MCF 10A (cell line): ENCODE measurements at places on chromosomes 11 and 22. TPM values are rescaled to one million over a fixed set of nuclear protein-coding genes. Genes with fewer than 3 reads are reported as not detected.

LARGE2 gene
- total RNA-seq = 0.52 and 0.91 TPM in 2 replicates

FAM89B gene
- total RNA-seq = 16.7 and 21.6 TPM in 2 replicates

GP1BB gene
- total RNA-seq = 0.37 and 0.83 TPM in 2 replicates

IGF2 gene
- 0.29 and 0.35 TPM in 2 replicates for total RNA-seq

C11orf97 gene
- total RNA-seq = not detected in 2 replicates

DNA sequence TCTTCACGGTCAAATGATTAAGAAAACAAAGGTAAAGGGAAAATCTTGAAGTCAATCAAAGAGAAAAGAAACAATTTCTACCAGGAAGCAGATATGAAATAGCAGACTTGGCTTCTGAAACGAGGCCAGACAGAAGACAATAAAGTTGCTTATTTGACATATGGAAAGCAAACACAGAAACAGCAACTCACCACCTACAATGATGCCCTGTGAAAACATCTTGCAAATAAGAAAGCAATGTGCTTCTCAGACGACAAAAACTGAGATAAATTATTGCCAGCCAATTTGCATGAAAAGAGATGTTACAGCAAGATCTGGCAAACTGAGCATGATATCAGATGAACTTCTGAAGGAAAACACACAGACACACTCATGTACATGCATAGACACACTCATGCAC, 45.9 kb upstream of the CTSC start:
- no peak for DNase-seq

DNA sequence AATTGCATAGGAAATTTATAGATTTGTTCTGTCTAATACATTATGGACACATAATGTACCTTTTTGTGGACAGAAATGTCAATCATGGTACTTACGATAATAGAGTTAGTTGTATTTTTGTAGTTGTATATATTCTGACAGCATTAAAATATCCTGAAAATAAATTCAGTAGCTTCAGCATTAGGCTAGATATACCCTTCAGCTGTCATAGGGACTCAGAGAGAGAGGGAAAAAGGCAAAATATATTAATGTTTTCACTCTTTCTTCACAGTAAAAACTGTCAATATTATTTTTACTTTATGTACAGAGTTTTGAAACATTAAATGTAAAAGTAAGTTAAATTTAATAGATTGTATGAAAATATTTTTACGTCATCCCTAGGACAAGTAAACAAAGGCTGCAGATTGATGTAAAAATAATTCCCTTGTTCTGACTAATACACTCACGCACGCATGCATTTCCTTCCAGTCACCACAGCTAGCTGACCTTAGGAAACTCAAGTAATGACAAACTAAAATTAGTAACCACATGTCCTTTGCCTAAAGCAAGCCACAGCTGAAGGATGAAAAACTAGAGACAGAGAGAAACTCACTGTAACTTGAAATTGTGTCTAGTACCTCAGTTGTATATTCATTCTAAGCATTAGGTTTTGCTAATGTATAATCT, 104.7 kb upstream of the CARD18 start:
- peak; percentile 84 for DNase-seq

DNA sequence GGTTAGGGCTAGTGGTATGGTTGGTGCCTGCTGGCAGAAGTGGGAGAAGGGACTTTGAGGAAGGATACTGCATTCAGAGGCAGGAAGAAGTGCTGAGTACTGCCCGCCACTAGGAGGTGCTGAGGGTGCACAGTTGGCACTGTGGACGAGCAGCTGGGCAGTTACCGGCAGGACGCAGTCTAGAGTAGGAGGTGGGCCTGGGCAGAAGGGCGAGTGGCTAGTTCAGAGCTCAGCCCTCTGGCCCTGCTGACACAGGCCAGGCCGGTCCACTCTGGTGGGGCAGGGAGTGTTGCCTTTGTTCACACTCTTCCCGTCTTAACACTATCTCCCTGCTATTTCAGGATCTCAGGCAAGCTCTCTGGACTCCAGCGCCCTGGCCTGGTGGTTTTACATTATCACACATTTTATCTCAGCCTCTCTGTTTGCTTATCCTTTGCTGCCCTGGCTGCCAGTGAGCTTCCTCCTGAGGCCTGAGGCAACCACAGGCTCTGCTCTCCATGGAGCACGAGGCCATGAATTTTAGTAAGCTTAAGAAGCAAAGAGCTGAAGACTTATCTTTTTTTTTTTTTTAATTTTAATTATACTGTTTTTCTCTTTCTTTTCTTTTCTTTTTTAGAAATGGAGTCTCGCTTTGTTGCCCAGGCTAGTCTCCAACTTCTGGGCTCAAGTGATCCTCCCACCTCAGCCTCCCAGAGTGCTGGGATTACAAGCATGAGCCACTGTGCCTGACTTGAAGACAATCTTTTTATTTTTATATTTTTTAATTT, 26.9 kb downstream of the SNAP29 start:
- peak; percentile 80 for DNase-seq
